ENCODE measurements at places on chromosomes 5 and 9.

GRCh38 chr9:30575218-30575617, 1809.2 kb upstream of the ACO1 start:
- no peak for DNase-seq

- no peak for DNase-seq
Measured at GRCh38 chr5:155082401-155082800, 68.8 kb downstream of the KIF4B start.

DNA sequence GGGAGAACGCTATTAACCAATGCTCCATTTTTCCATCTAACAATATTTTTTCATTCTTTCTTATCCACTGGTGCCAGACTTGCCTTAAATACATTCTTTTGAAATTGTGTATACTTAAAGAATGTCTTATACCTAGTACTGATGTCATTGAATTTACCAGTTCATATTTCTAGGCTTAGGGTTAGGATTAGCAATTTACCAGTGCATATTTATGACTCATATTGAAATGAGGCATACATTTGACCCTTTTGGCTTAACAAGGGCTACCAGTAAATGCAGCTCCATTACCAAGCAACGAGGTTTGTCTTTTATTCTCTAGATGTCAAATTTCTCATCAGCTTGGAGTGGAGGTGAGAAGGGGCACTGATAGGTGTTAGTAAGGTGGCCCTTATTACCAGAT, 89.5 kb downstream of the CDH9 start:
- no peak for DNase-seq

DNA sequence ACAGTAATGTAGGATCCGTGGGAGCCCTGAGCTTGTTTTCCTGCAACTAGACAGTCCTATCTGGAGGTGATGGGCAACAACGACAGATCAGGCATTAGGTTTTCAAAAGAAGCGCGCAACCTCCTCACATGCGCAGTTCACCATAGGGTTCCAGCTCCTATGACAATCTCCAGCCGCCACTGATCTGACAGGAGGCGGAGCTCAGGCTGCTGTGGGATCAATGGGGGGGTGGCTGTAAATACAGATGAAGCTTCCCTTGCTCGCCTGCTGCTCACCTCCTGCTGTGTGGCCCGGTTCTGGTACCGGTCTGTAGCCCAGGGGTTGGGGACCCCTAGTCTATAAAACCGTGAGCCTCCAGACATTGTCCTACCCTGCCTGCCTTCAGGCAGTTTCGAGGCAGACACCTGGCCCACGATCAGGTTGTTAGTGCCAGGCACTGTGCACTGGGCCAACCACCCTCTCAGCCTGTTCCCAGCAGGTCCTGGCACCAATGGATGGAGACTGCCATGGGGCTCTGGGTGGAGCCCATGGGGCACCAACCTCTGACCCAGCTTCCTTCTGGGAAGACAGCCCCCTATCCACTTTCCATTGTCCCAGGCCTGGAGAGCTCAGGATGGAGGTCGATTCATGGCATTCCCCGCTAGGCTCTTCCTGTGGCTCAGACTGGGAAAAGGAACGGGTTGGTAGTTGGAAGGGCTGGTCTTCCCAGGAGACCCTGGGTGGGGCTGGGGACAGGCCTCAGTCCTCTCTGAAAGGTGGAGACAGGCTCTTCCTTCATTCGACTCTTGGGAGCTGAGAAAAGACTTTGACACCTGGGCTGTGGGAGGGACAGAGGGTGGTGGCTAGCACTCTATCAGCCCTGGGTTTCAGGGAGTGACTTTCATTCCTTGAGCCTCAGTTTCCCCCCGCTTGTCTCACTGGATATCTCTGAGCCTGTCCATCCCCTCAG, 1.7 kb downstream of the ENDOG start:
- no peak for DNase-seq

DNA sequence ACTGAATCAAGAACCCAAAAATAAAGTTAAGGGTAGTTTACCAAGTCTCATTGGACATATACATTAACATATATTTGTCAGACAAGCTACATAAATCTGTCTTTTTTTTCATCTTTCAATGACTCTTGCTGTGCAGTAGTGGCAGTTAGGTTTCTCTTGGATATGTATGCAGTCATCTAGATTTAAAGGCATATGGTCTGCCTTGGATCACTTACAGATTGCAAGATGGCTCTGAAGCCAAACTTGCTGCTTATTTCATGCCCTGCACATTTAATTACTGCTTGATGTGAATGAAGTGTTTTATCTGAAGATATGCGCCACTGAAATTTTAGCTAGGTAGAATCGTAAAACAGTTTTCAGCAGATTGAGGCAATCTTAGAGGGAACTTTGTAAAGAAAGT, 18.6 kb upstream of the MAN2A1 start:
- no peak for DNase-seq

DNA sequence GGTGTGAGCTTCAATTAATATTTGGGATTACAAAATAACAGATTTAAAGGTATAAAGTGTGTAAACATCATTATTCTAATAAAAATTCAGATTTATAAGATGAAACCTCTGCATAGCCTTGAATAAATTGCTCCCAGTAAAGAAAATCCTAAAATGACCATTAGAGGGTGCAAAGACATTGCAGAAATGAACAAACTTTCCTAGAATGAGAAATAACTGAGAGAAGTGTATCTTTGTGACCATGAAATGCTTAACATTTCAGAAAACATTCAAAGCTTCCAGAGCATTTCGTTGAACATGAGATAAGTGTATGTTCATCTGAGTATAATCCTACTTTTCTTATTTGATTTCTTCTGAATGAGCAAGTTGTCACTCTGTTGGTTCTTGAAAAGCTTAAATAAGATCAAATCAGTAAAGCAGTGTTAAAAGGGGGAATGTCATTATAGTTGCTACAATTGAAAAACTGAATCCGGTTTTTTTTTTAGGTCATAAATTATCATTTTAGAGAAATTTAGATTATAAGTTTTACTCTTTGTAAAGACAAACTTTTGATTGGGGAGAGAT, 24.7 kb upstream of the NUDT12 start:
- no peak for DNase-seq

DNA sequence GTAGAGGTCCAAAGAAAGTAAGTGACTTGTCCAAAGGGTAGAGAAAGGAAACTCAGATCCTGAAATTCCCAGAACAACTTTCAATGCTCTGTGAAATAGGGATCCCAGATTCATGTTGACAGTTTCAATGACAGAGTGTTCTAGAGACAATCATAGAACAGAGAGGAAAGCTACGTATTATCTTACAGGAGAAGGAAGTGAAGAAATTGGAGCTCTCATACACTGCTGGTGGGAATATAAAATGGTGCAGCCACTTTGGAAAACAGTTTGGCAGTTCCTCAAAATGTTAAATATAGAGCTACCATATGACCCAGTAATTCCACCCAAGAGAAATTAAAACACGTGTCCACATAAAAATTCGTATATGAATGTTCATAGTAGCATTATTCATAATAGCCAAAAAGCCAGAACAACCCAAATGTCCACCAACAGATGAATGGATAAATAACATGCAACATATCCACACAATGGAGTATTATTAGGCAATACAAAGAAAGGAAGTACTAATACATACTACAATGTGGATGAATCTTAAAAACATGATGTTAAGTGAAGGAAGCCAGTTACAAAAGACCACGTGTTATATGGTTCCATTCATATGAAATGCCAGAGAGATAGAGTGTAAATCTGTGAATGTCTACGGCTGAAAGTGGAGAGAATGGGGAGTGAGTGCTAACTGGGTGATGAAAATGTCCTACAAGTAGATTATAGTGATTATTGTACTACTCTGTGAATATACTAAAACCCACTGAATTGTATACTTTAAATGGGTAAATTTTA, 197.1 kb downstream of the NTRK2 start:
- no peak for DNase-seq

GRCh38 chr9:98570663-98571440, 137.9 kb downstream of the GABBR2 start:
- no peak for DNase-seq

GRCh38 chr9:79883073-79883645, 311.4 kb downstream of the TLE4 start:
- DNase-seq, result no peak

Measured in sciatic nerve (tissue), 2 donors.